Kasumi-1 (cell line): ENCODE measurements at places on chromosomes 12 and 14.

- no peak for DNase-seq
Observed at GRCh38 chr14:98900798-98901197, 371.2 kb downstream of the BCL11B start.

GRCh38 chr14:32968972-32969544, 30.4 kb downstream of the NPAS3 start:
- no peak for DNase-seq

- peak; percentile 16 for DNase-seq
Observed at GRCh38 chr14:103629503-103630121, 601 bp downstream of the KLC1 start.

DNA sequence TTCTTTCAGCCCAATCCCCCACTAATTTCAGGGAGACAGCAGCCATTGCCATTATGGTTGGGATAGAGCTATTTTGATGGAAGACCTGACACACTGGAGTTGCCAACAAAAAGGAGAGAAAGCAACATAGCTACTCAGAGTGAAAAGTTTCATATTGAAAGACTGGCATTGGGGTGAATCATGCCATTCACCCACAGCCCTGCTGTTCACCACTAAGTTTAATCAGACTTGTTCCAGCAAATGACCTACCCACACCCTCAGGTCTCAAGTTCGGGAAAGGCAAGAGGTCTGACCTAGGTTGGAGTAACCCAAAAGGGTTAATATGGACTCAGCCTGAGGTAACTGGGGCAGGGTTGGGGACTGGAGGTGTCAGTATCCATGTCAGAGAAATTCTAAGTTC, 169.2 kb downstream of the PAWR start:
- DNase-seq: no peak

GRCh38 chr12:122137229-122137628, 36.8 kb downstream of the IL31 start:
- DNase-seq: peak; percentile 7

GRCh38 chr14:78985668-78986381, 815.7 kb downstream of the NRXN3 start:
- no peak for DNase-seq

GRCh38 chr12:100375038-100375735, 18.3 kb downstream of the SLC17A8 start:
- no peak for DNase-seq
